Esophagus squamous epithelium (tissue), 5 donors: ENCODE measurements at places on chromosomes 1 and 21.

GRCh38 chr1:239816081-239816782, 275.5 kb upstream of the FMN2 start:
- no peak for DNase-seq
- H3K4me3 ChIP-seq: no peak overlapping the region
- H3K27ac ChIP-seq: peak overlapping the region; percentile 86
- H3K36me3 ChIP-seq: no peaks in the 10 kb centered on the region
- no peaks in the 10 kb centered on the region for H3K27me3 ChIP-seq

DNA sequence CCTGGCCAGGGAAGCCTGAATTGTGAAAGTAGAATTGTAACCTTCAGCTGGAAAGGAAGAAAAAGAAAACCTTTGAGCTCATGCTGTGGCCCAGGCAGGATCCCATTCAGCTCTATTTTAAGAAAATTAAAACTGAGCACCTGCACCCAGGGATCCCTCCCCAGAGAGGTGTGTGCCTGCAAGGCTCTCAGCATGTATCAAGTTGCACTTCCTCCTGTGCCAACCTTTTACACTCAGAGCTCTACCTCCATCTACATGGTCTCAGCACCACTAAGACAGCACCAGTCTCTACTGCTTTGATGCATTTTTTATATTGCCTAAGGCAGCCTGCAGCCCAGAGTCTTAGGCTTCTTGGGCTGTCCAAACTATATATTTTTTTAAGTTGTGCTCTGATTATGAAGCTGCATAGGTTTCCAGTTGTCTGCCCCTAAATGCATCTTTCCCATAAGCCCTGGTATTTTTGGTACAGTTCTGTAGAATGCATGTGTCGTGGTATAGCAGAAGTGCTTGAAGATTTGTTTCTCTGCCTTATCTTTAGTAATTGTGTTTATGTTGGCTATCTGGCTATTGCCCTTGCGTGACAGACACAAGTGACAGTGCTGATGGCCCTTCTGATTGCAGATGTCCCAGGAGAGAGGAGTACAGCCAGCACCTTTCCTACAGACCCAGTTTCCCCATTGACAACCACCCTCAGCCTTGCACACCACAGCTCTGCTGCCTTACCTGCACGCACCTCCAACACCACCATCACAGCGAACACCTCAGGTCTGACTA, 63.1 kb downstream of the PTPRC start:
- H3K27me3 ChIP-seq: no peaks in the 10 kb centered on the region
- H3K4me1 ChIP-seq: no peaks in the 10 kb centered on the region
- no peak overlapping the region for H3K4me3 ChIP-seq
- no peak for DNase-seq

DNA sequence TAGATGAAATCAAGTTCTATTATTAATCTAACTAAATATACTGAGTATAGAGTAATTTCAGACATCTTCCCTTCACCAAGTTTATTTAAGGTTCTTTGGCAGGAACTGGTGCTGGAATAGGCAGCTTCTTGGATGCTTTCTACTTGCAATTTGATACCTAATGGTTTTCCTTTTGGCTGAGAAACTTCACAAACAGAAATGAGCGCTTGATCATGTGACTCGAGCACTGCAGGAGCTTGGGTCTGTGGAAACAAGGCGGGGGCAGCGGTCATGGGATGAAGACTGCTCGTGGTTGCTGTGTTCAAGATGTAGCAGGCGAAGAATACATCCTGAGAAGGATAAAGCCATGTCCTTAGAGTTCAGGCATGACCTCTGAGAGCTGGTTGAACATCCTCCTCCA, 136.8 kb downstream of the PTPRC start:
- peak overlapping the region; percentile 51 for H3K27ac ChIP-seq
- no peaks in the 10 kb centered on the region for H3K27me3 ChIP-seq
- no peaks in the 10 kb centered on the region for H3K4me1 ChIP-seq
- no peaks in the 10 kb centered on the region for H3K36me3 ChIP-seq

DNA sequence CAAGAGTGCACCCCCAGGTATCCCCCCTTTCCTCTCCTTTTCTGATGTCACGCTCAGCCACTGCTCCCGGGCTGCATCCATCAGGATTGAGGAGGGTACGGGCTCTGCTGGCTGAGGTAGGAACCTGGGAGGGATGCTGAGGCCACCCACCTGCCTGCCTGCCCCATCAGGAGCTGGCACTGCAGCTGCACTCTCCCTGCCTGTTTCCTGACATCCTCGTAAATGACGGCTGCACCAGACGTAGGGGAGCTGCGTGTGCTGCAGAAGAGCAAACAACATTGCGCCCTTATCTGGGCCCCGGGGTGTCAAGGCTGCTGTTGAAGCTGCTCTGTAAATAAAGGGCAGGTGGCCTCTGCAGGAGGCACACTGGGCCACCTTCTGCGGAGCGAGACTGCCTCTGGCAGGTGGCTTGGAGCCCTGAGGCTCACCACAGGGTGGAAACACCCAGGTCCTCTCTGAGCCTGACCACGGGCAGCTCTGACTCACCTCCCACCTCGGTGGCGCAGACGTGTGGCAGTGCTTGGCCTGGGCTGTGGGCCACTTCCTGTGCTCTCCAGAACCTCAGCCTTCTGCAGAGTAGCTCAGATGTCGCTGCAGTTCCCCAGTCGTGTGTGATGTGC, 30.9 kb downstream of the SNAP47 start:
- peaks cover 10% of the 10 kb centered on the region for H3K27me3 ChIP-seq
- no peak overlapping the region for H3K4me3 ChIP-seq
- no peak for DNase-seq
- H3K4me1 ChIP-seq: peaks cover 28% of the 10 kb centered on the region
- H3K27ac ChIP-seq: no peak overlapping the region

GRCh38 chr1:151435174-151435573, 24.1 kb downstream of the POGZ start:
- peaks cover 9% of the 10 kb centered on the region for H3K4me1 ChIP-seq
- H3K27me3 ChIP-seq: no peaks in the 10 kb centered on the region
- H3K4me3 ChIP-seq: no peak overlapping the region
- H3K36me3 ChIP-seq: peaks cover 47% of the 10 kb centered on the region
- no peak overlapping the region for H3K27ac ChIP-seq

GRCh38 chr1:55064071-55064581, 24.8 kb downstream of the PCSK9 start:
- no peak for DNase-seq
- no peak overlapping the region for H3K27ac ChIP-seq
- H3K4me1 ChIP-seq: peaks cover 3% of the 10 kb centered on the region
- H3K4me3 ChIP-seq: no peak overlapping the region

DNA sequence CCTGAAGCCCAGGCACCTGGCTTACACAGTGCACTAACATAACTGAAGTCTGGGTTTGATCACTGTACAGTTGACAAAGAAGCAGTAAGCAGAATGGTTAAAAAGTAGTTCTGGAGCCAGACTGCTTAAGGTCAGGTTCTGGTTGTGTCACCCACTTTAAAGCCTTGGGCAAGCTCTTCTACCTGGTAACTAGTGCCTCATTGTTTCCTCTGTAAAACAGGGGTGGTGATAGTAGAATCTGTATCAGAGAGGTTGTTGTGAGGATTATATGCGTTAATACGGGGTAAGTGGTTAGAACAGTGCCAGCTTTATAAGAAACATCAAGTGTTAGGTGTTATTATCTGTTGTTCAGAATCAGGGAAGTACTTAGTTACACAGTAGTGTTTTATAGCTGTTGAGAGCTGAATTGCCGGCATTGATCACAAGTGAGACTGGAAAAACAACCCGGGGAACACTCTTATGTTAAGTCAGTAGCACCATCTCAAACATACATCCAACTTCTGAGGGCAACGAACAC, 3.7 kb downstream of the BACH1 start:
- peak overlapping the region; percentile 7 for H3K4me3 ChIP-seq
- H3K4me1 ChIP-seq: peaks cover 28% of the 10 kb centered on the region
- no peak for DNase-seq

DNA sequence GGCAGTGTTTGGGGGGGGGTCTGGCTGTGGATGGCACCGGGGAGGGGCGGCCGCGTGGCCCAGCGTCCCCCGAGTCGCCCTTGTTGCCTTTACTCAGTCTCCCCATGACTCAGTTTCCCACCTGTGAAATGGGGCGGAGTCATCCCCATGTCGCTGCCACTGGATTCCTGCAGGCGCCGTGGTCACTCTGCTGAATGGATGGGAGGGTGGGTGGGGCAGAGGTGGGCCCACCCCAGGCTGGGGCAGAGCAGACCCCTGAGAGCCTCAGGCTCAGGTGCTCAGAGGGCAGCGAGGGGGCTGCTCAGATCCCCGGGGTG, 2.0 kb downstream of the COL6A1 start:
- no peak for DNase-seq
- peak overlapping the region; percentile 85 for H3K27ac ChIP-seq
- peaks cover 12% of the 10 kb centered on the region for H3K36me3 ChIP-seq
- no peaks in the 10 kb centered on the region for H3K27me3 ChIP-seq
- H3K4me1 ChIP-seq: peaks cover 16% of the 10 kb centered on the region

DNA sequence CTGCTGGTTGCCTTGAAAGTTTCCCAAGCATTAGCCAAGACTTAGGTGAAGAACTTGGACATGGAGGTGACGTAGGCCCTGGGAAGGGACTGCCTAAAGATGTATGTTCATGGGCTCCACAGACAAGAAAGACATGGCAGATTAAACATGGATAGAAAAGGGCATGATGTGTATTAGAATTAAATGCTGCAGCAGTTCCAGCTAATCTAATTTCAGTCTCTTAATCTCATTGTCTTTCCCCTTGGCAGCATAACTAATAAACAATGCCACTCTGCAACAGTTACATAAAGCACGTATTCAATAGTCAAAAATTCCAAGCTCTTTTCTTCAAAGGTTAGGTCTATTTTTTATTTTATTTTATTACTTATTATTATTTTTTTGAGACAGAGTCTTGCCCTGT, 251.6 kb downstream of the KIF26B start:
- H3K27ac ChIP-seq: no peak overlapping the region
- H3K36me3 ChIP-seq: no peaks in the 10 kb centered on the region
- no peaks in the 10 kb centered on the region for H3K27me3 ChIP-seq
- H3K4me3 ChIP-seq: no peak overlapping the region
- DNase-seq: no peak

DNA sequence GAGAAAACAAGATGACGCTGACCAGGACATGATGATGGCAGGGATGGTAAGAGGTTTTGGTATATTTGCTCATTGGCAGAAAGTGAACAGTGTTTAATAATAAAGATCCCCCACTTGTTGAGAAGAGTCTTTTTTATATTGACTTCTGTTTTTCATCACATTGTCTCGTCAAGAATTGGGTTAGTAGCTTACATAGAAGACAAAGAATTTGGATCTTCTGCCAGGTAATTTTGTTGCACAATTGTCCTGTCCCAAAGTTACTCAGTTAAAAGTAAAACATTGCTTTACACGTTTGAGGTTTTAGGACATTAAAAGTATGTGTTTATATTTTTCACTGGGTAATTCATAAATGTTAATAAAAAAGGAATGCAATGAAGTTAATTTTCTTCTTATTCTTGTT, 48.3 kb upstream of the LAMC2 start:
- H3K4me3 ChIP-seq: no peak overlapping the region
- peak overlapping the region; percentile 59 for H3K27ac ChIP-seq
- H3K27me3 ChIP-seq: no peaks in the 10 kb centered on the region
- H3K36me3 ChIP-seq: peaks cover 85% of the 10 kb centered on the region
- H3K4me1 ChIP-seq: peaks cover 28% of the 10 kb centered on the region

DNA sequence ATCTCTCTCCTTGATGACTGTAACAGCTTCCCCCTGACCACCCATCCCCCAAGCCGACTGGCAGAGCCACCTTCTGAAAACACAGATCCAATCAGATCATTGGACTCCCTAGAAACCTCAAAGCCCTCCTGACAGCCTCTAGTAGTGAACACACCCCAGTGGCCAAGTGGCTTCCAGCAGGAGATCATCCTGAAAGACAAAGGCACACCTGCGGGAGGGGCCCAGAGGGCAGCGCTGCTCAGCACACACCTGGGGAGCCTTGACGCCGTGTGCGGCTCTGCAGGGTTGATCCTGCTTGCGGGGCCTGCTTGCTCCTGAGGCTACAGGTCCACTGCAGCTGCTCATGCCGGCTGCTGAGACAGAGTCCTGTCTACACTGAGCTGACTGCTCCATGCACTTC, 41.5 kb downstream of the SLC66A1 start:
- H3K4me1 ChIP-seq: peaks cover 92% of the 10 kb centered on the region
- no peak overlapping the region for H3K4me3 ChIP-seq
- DNase-seq: no peak
- peaks cover 41% of the 10 kb centered on the region for H3K36me3 ChIP-seq

DNA sequence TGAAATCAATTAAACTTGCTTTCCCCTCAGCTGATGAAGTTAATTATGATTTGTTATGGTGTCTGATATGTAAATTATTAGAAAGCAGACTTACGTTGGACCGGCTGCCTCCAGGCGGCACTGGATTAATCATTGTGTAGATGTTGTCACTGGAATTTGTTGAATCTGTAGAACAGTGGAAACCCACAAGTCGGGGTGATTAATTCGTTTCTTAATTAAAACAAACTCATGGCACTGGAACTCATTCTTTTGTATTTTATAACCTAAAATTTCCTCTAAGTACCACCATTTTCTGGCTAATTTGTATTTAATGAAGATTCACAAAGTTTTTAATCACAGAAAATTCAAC, 39.0 kb downstream of the MRPL37 start:
- H3K27me3 ChIP-seq: no peaks in the 10 kb centered on the region
- H3K27ac ChIP-seq: no peak overlapping the region
- H3K36me3 ChIP-seq: peaks cover 7% of the 10 kb centered on the region

DNA sequence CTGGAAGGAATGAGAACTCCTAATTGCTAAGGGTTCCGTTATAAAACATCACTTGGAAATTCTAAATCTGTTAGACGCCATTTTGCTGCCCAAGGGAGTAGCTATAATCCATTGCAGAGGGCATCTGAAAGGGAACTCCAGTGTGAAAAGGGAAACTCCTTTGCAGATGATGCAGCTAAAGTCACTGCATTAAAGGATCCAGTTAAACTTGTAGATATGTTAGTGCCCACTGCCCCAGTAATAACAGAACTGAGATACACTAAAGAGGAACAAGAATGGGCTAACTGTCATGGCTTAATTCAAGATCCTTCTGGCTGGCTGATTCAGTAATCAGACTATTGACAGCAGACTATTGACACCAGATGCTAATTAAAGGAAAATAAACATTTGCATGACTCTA, 81.8 kb upstream of the KIAA0040 start:
- no peak for DNase-seq
- no peaks in the 10 kb centered on the region for H3K36me3 ChIP-seq
- H3K27me3 ChIP-seq: no peaks in the 10 kb centered on the region
- no peak overlapping the region for H3K27ac ChIP-seq
- H3K4me3 ChIP-seq: no peak overlapping the region
- H3K4me1 ChIP-seq: no peaks in the 10 kb centered on the region

DNA sequence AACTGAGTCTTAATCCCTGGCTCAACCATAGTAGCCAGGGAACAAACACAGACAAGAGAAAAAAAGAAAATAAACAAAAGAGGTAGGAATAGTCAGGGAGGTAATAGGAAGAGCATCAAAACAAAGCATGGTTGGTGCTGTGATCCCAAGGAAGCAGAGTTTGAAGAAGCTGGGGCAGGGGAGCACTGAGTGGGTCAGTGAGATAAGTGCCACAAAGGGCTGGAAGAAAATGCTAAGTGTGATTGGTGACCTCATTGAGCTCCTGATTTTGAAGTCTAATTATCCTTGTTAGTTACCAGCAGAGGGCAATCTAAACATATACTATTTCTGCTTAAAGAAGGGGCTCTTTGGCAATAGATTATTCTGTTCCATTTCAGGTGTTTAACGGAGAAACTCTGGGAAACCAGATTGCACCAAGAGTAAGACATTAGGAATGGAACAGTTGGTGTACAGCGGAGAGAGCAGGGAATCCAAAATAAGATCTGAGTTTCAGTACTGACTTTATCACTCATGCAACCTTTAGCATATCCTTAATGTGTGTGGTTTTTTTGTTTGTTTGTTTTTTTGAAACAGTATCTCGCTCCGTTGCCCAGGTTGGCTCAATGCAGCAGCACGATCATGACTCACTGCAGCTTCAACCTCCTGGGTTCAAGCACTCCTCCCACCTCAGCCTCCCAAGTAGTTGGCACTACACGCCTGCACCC, 30.7 kb upstream of the KIAA1614 start:
- DNase-seq: no peak
- H3K4me1 ChIP-seq: no peaks in the 10 kb centered on the region
- no peaks in the 10 kb centered on the region for H3K27me3 ChIP-seq
